GM06990 (cell line): ENCODE measurements at places on chromosomes 13 and 19.
A peak's percentile ranks its signal among the peaks of the same experiment; 100 is the strongest.

DNA sequence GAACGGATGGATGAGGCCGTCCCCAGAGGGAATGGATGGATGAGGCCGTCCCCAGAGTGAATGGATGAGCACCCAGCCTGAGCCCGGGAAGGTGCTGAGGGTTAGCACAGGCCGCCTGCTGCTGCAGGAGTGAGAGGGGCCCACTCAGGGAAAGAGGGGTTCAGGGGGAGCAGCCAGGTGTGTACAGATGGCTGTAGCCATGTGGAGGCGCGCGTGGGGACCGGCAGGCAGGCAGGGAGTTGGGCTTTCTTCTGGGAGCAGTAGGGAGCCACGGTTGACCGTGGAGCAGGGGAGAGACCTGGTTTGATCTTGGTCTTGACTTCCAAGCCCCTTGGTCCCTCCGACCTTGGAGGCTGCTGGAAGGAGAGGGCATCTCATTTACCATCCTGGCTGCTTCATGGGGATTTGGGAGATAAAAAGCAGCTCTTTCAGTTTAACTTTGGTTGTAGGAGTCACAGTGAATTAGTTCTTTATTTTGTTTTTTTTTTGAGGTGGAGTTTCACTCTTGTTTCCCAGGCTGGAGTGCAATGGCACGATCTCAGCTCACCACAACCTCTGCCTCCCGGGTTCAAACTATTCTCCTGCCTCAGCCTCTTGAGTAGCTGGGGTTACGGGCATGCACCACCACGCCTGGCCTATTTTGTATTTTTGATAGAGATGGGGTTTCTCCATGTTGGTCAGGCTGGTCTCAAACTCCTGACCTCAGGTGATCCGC lies 24.7 kb downstream of the ARID3A start:
- DNase-seq: no peak

- DNase-seq: peak; percentile 42
Measured at GRCh38 chr19:10112037-10112761, 706 bp downstream of the P2RY11 start.

GRCh38 chr13:106182404-106182803 lies 353.1 kb downstream of the EFNB2 start:
- DNase-seq: no peak

- no peak for DNase-seq
Measured at GRCh38 chr19:35088131-35088913, 27.3 kb upstream of the FXYD3 start.

DNA sequence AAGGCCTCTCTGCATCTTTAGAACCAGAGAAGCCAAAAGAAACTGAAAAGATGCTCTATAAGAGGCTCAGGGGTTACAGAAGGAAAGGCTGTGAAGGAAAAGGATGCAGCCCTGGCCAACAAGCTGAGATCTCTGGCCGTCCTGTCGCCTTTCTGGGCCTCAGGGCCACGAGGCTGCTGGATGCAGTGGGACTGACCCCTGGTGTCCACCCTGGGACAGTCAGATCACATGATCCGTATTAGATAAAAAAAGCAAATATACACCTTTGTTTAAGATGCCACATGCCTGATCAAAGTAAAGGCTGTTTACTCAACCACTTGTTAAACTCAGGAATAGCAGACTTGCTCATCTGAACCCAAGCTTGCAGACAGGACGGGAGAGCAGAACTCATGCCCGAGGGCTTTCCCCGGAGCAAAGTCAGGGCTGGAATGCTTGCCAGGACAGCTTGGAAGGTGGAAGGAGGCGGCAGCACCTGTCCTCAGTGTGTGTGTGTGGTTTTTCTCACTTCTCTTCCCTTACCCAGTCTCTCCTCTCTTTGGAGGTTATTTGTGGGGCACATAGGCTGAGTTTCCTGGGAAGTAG lies 206.5 kb upstream of the TSHZ3 start:
- DNase-seq: no peak

DNA sequence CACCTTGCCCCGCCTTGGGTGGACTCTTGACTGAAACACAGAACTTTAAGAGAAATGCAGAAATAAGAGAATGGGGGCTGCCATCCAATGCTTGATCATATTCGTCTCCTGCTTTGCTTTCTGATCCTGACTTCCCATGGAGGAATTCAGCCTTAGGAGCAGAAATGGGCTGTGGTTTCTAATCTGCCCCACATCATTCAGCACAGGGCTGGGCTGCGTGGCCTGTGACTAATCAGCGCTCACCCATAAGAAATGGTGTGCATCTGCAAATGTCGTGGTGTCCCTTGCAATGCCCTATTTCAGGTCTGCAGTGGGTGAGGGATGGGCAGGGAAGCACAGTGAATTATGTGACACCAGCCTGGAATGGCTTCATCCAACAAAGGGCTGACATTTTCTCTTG lies 60.7 kb upstream of the URI1 start:
- no peak for DNase-seq

GRCh38 chr19:27679905-27680304 lies 1533.0 kb downstream of the UQCRFS1 start:
- no peak for DNase-seq

DNA sequence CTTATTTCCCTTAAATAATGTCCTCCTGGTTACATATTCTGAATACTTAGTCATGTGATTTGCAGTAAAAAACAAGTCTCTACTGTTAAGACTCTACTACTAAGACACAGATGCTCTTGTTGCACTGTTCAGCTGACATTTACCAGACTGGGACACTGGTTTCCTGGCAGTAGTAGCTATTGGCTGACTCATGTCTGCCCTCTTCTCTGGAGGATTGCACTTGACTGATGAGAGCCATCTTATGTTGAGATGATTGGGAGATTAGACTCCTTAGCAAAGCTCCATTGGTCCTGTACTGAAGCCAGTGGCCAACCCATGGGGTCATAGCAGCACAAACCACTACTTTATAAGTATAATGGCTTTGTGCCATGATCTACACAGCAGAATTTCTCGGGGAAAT lies 1672.6 kb upstream of the PCDH20 start:
- DNase-seq: no peak

- no peak for DNase-seq
Measured at GRCh38 chr13:27967736-27968315, 1.3 kb downstream of the CDX2 start.

- no peak for DNase-seq
Measured at GRCh38 chr13:40932252-40932651, 86.9 kb downstream of the ELF1 start.

GRCh38 chr13:49388091-49388635 lies 55.7 kb downstream of the CAB39L start:
- no peak for DNase-seq

- no peak for DNase-seq
Measured at GRCh38 chr19:45687599-45687998, 4.2 kb downstream of the SNRPD2 start.

DNA sequence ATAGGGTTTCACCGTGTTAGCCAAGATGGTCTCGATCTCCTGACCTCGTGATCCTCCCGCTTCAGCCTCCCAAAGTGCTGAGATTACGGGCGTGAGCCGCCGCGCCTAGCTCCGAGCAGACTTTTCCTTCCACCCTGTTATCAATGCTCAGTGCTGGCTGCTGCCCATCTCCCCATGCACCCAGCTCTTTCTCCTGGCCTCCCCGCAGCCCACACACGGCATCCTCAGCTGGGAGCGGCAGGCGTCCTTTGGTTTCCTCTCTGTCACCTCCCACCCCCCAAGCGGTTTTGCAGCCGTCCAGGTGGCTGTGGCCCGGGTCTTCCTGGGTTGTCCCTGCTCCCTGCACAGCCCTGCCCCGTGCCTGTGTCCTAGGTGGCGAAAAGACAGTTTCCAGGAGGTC lies 12.1 kb downstream of the PRR22 start:
- DNase-seq: no peak

- DNase-seq: no peak
Measured at GRCh38 chr13:39144391-39144790, 106.1 kb downstream of the NHLRC3 start.

GRCh38 chr13:98454389-98454881 lies 122.5 kb downstream of the STK24 start:
- no peak for DNase-seq

DNA sequence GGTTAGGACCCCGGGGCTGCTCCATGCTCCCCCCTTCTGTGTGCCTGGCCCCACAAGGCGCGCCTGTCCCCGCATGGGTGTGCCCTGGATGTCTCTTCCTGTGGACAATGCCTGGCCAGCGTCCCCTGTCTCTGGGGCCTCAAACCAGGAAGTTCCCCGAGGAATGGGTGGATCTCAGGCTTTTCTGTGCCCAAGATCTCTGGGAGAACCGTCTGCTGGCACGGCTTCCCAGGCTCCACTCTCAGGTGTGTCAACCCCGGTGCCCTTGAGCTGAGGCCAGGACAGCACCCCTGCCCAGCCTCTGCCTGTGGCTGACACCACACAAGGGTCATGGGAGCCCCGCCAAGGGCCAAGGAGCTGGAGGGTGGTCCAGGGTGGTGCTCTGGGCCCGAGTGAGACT lies 15.7 kb downstream of the ZNF444 start:
- DNase-seq: no peak

DNA sequence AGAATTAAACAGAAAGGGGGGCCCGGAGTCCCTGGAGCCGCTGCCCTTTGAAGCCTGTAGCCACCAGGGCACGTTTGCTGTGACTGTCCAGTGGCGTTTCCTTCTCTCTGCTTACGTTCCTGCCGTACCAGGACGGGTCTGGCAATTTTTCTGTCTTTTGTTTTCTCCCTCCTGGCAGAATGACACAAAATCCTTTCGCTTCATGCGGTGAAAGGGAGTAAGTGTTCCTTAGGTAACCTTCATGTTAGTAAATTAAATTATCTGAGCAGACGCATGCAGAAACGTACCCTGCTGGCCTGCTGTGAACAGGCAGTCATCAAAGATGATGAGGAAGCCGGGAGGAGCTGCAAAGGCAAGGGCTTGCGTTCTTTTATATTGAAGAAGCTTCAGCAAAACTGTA lies 299.3 kb upstream of the ARGLU1 start:
- DNase-seq: no peak

- no peak for DNase-seq
Measured at GRCh38 chr19:30846102-30846501, 473.9 kb downstream of the ZNF536 start.

GRCh38 chr13:28991764-28992163 lies 171.6 kb downstream of the MTUS2 start:
- no peak for DNase-seq

- no peak for DNase-seq
Measured at GRCh38 chr13:21594715-21595545, 9.0 kb downstream of the MICU2 start.

- no peak for DNase-seq
Measured at GRCh38 chr13:75803164-75803611, 167.1 kb downstream of the LMO7 start.

GRCh38 chr19:32041681-32042292 lies 303.6 kb upstream of the ZNF507 start:
- no peak for DNase-seq

- no peak for DNase-seq
Measured at GRCh38 chr19:41570179-41570578, 5.8 kb upstream of the CEACAM21 start.

- DNase-seq: peak; percentile 41
Measured at GRCh38 chr19:42433503-42434260, 6.5 kb upstream of the LIPE start.

DNA sequence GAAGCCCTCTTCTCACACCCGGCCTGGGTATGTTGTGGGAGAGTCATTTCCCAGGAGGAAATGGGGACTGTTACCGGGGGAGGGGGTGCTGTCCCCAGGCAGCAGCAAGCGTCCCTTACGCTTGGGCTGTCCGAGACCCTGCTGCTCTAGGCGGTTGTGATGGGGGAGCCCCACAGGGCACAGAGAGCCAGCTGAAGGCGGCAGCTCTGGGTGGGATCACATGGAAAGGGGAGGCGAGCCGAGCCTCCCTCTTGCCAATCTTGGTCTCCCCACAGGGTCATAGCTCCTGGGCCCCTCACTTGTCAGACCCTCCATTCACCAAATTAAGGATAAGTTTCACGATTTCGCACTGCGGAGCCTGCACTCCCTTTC lies 22.0 kb downstream of the EPN1 start:
- DNase-seq: no peak

DNA sequence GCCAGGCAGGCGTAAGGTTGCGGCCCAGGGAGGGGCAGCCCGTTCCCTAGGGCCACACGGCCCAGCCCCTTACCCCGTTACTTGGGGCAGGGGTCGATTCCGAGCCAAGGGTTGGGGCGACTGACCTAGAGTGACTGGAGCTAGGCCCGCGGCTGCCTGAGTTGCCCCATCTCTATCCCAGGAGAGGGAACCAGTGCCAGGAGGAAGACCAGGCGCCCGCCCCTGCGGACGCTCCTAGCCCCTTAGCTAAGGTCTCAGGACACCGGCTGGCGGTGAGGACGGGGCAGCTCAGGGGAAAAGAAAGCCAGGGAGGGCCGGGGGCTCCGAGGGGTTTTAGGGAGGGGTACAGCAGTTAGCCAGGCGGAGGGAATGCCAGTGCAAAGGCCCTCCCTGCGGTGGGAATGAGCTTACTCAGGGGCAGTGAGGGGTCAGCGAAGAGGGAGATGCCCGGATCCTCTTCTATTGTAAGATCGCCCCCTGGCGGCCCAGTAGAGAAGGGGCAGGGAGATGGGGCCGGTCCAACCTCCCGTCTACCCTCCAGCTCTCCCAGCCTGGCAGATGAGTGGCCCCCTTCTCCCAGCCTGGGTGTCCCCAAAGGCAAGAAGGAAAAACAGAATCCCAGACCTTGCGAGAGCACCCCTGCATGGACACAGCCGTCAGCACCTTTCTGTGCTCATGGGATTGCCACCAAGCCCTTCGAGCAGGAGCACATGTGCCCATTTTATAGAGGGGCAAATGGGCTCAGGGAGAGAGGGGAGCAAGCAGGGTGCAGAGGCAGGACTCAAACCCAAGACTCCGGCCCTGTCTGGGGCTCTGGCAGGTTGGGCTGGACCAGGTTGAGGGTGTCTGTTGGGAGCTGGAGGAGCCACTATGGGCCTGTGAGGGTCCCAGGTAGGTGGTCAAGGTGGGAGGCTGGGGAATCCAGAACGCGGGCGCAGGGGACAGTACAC lies 16.3 kb downstream of the CILP2 start:
- DNase-seq: no peak

DNA sequence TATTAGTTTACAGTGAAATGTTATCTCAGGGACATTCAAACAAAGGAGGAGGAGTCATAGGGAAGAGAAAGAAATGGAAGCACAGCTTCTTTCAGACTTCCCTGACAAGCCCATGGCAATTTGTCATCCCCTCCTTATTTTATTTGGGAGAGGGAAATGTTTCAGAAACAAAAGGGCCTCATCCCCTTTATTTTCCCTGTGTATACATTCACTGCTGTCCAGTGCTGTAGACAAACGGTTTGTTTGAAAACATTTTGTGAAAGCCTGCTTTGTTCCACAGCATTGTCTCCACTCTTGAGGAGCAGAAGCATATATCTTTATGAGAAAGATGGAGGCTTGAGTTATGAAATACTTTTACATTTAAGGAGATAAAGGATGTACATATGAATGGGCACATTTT lies 12.3 kb downstream of the ZNF460 start:
- no peak for DNase-seq
